ENCODE measurements at places on chromosomes 6 and 20.
A peak's percentile ranks its signal among the peaks of the same experiment; 100 is the strongest.

DNA sequence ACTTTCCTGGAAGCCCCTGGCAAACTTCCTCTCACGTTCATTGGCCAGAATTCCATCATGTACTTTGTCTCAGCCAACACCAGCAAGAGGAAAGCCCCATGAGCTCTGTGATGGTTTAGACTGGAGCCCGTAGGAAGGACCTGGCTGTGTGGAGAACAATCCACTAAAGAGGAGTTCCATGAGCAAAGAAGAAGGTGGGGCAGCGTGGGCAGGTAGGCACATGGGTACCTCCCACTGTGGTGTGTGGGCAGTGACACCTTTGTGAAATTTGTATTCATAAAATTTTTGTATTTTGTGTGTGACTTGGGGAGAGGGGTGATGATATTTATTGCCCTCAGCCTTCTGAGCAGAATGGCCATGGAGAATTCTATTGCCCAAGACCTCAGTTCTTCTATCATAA, 89.5 kb upstream of the SCP2D1 start:
- no peak for DNase-seq

DNA sequence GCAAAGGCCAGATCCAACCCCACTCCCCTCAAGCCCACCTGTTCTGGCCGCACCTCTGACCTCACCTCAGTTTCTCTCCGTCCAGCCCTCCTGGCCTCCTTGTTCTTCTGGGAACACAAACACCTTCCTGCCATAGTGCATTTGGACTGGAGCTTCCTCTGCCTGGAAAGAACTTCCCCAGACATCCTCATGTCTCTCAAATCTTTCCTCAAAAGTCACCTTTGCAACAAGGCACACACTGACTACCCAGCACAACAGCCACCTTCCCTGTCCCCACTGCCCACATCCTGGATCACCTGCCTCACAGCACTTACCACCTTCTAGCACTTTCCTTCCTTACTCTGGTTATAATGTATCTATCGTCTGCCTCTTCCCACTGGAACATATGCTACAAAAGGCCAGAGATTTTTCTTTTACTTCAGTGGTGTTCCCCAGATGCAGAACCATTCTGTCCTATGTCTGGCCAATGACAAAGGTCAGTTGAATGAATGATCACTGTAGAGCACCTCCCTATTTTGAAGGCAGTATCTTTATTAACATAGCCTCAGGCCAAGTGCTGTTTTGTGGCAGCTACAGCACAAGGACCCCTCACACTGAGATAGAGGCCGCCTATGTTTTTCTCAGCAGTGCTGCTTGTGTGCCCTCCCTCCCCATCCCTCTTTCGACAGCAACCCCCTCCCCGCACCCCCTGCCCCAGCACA, 4.1 kb downstream of the HLA-B start:
- DNase-seq = no peak

GRCh38 chr6:61935242-61935846, 350.7 kb downstream of the KHDRBS2 start:
- no peak for DNase-seq

DNA sequence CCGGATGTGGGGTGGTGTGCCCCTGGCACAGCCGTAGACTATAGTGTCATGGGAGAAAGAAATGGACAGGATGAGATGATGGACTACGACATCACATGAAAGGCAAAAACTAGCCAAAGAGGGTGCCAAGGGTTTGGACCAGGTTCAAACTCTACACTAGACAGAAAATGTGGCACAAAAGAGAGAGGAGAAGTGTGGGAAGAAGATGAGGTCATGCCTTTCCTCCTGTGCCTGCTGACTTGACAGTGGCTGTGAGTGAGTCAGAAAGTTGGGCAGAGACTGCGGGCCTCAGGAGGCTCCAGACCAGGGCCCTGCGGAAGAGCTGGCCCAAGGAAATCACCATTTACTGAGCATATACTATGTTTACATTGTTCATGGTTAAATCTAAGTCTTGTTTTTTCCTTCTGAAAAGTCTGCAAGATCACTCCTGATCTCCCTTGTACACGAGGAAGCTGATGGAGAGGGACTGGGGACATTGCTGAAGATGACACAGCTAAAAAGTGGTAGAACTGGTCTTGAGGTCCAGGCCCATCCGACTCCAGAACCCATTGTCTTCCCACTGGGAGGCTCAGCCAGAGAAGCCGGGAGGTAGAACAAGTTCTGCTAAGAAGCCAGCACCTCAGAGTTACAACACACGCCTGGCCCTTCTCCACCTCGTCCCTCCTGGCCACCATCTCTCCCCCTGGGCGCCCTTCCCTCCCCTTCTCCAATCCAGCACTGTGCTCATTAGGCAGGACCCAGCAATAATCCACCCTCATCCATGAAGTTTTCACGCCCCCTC, 35.6 kb downstream of the CNKSR3 start:
- DNase-seq = no peak

GRCh38 chr6:13352165-13352564, 23.8 kb upstream of the TBC1D7 start:
- no peak for DNase-seq

GRCh38 chr6:31308050-31308844, 36.4 kb upstream of the HLA-C start:
- peak; percentile 68 for DNase-seq

GRCh38 chr20:58851221-58851968, 693 bp upstream of the GNAS-AS1 start:
- DNase-seq = no peak

DNA sequence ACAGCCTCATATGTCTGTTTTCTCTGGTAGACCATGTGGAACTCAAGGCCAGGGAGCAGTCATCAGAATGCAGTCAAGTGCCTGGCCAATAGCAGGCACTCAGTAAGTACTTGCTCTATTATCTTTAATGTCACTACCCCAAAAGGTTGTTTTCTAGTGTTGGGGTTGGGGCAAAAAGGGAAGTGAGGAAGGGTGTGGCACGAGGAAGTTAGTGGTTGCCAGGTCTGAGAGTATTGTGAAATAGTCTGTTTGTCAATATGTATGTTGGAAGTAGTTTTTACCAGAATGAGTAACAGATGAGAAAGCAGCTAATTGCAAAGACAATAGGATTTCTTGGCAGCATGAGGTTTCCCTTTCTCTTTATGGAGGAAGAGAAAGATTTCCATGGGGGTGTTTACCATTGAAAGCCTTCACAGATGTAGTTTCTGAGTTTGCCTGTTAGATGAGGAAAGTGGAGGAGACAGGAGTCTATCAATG, 59.5 kb upstream of the ARMH2 start:
- DNase-seq = no peak

- DNase-seq = no peak
Observed at GRCh38 chr20:58583176-58583575, 67.9 kb upstream of the STX16 start.

- DNase-seq = peak; percentile 79
Observed at GRCh38 chr6:36962874-36963273, 8.3 kb downstream of the PI16 start.

- DNase-seq = no peak
Observed at GRCh38 chr20:59671661-59672471, 67.5 kb downstream of the PHACTR3 start.

DNA sequence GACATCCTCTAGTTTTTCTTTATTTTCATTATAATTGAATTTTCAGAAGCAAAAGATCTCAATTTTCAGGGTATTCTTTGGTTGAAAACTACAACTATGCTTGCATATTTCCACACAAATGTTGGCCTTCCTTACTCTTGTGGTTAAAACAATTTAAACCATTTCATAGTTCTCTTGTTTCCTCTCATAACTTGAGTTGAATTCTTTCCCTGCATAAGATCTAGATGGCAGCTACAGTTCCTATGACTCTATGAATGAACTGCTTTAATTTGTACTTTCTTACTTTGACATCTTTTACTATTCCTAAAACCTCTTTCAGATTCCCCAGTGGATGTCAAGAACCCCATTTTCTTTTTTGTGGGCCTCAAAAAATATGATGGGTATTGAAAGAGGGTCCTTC, 564.5 kb downstream of the NKAIN2 start:
- no peak for DNase-seq

- DNase-seq = no peak
Observed at GRCh38 chr6:12269110-12269509, 21.1 kb upstream of the EDN1 start.

Data from activated CD4-positive, alpha-beta T cell treated with anti-CD3 and anti-CD28 coated beads, Interleukin-2, amount 50 U/mL, for 4 hours (primary cell).